Thoracic aorta (tissue), 2 donors: ENCODE measurements at places on chromosomes 2 and 18.

DNA sequence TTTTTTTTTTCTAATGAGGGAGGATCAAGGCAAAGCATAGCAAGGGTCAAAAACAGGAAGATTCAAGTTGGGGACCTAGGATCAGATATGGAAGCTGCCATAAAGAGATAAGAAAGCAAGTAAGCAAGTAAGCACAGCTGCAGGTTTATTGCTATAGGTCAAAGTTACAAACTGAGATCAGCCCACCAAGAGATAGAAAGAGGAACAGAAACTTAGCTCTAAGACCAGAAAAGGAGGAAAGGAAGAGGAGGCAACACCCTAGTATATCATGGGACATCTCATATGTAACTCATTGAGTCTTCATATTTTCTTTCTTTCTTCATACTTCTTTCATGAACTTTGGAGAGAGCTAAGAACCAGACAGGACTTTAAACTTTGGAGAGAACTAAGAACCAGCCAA, 295.9 kb upstream of the CRIM1 start:
- no peak for DNase-seq

DNA sequence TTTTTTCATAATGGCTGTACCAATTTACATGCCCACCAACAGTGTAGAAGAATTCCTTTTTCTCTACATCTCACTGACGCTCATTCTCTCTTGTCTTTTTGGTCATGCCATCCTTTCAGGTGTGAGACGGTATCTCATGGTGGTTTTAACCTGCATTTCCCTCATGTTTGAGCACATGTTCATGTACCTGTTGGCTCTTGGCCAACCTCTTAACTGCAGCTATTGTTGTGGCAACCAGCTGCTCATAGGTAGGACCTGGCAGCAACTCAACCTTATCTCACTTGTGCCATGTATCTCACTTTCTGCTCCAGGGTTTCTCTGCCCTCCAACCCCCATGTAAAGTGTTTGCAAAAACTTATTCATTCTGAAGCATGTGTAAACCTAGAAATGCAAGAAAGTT, 167.5 kb downstream of the UPP2 start:
- no peak for DNase-seq

GRCh38 chr2:10355471-10356438, 53.1 kb downstream of the HPCAL1 start:
- no peak for DNase-seq

GRCh38 chr18:41530970-41531369, 424.1 kb upstream of the PIK3C3 start:
- DNase-seq = no peak

DNA sequence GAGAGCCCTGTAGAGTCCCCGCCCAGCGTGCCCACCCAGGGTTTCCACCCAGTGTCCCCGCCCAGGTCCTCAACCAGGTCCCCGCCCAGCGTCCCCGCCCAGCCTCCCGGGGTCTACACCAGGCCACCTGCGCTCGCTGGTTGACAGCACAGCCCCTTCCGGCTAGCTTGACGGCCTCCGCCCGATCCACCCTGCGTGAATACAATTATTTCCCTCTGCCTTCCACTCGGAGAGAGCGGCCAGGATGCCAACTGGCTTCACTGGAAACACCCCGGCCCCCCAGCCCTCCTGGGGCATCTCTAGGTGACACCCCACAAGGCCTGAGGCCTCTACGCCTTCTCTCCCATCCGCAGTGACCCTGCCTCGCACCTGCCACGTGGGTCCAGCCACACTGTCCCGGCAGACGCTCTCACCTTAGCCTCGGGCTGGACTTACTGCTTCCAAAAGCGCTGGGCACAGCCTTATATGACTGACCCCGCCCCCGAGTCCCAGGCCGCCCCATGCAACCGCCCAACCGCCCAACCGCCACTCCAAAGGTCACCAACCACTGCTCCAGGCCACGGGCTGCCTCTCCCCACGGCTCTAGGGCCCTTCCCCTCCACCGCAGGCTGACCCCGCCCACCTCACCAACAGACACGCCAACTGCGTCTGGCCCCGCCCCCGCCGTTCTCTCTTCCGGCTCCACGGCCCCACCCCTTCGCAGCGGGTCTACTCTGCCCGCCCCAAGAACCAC, 188.1 kb downstream of the LAMA1 start:
- no peak for DNase-seq

GRCh38 chr2:170887496-170887895, 41.6 kb upstream of the GORASP2 start:
- DNase-seq = no peak

DNA sequence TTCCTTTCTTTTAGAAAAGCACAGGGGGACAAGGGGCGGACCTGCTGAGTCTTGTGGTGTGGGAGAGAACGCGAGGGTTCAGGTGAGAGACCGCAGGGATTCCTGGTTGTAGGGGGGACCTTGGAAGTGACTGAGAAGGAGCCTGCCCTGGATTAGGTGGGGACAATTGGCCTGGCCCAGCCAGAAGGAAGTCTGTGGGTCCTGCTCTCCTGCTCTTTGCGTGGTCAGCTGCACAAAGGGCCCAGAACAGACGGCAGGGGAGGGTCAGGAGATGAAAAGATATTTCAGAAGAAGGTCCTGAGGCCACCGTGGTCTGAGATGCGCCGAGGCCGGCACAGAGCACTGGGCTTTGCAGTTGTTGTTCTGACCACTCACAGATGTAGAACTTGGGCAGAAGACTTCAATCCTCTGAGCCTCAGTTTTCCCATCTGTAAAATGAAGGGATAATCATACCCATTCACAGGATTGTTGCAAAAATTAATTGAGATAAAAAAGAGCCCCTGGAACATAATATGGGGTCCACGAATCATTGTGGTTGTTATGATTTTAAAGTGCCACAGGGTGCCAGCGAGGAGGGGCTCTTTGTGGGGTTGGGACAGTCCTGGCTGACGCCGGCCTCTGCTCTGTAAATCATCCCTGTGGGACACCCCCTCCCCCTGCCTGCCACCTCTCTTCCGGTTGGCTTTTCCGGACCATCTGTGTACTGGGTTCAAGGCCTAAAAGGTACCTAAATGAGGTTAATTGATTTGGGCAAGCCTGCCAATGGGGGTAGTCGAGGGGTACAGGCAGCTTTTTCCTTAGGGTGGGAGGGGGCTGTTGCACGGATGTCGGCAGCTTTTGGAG, 1.8 kb downstream of the LPIN1 start:
- no peak for DNase-seq

GRCh38 chr18:58552896-58553295, 76.0 kb downstream of the ALPK2 start:
- no peak for DNase-seq

- no peak for DNase-seq
Measured at GRCh38 chr2:194686569-194686968, 970.5 kb upstream of the SLC39A10 start.

- DNase-seq = no peak
Measured at GRCh38 chr2:197052356-197052755, 125.8 kb upstream of the PGAP1 start.

GRCh38 chr2:199463708-199464605, 6.2 kb upstream of the SATB2 start:
- DNase-seq = no peak

DNA sequence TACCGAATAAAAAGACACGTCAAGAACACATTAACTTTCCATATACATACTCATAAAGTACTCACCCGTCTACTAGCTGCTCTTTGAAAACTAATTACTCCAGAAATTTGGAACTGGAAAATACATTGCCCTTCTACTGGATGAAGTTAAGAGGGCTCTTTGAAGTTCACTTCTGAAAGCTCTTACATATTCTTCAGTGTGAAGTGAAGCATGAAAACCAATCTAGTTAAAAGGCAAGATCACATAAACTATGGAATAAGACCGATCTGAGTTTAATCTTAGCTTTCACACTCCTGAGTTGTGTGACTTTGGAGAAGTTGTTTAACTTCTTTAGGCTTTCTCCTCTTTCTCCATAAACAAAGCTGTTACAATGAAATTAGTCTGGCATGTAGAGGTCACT, 38.5 kb downstream of the REV1 start:
- DNase-seq = no peak

GRCh38 chr2:100984892-100985307, 17.2 kb upstream of the RPL31 start:
- peak; percentile 23 for DNase-seq

GRCh38 chr2:195150819-195151218, 506.2 kb upstream of the SLC39A10 start:
- DNase-seq = no peak

GRCh38 chr2:20456636-20457426, 10.0 kb downstream of the RHOB start:
- DNase-seq = no peak

DNA sequence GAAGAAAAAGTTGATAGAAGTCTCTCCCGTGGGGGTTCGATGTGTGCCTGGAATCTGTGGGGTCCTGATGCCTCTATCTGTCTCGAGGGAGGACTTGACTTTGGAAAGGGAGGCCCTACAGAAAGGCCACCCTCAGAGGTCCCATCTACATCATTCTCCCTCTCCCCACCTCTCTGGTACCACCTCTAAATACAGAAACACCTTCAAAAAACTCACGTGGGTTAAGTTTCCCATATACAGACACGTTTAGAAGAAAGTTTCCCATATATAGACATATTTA, 5.3 kb upstream of the TMEM37 start:
- no peak for DNase-seq

DNA sequence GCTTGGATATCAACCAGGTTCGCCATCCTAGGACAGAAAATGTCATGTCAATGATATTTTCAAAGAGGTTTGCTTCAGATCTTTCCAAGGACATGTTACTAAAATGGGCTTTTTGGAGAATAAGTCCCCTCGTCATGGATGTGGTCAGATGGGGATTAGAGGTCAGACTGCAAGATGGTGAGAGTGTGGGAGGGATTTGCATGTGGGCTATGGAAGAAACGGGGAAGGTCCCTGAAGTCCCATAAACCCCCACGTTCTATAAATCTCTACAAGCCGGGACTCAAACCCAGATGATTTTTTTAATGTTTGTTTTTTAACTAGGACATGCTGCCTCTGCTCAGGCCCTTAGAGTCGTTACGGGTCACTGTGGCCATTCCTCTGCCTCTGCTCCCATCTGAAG, 37.7 kb upstream of the IGFBP5 start:
- no peak for DNase-seq

- DNase-seq = no peak
Measured at GRCh38 chr2:68743531-68743930, 8.9 kb downstream of the ARHGAP25 start.

DNA sequence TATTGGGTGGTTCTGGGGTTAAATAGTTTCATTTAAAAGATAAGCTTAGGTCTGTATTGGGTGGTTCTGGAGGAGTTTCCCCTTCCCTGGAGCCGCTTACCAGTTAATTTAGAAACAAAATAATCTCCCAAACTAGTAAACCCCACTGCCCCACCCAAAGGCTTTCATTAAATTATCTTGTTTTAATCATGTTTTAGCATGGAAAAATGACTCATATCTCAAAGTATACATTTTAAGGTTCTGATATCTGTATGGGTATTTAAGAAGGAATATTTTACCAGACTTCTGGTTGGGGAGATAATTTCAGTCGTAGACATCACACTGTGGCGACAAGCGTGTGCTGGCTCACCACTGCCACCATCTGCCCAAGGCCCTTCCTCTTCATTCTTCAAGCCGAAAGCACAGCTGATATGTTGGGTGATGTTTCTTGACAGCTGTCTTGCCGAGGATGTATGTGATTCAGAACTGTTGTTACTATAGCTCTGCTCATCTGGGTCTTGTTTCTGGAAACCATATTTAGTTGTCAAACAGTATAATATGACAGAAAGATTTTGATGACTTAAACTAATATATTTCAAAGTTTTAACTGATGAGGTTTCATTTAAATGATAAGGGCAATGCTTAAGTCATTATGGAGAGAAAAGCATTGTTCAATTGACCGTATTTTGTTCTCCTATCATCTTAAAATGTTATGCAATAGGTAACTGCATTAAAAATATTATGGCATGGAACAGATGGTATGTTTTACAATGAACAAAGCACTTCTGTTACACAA, 5.1 kb downstream of the FIGLA start:
- no peak for DNase-seq

DNA sequence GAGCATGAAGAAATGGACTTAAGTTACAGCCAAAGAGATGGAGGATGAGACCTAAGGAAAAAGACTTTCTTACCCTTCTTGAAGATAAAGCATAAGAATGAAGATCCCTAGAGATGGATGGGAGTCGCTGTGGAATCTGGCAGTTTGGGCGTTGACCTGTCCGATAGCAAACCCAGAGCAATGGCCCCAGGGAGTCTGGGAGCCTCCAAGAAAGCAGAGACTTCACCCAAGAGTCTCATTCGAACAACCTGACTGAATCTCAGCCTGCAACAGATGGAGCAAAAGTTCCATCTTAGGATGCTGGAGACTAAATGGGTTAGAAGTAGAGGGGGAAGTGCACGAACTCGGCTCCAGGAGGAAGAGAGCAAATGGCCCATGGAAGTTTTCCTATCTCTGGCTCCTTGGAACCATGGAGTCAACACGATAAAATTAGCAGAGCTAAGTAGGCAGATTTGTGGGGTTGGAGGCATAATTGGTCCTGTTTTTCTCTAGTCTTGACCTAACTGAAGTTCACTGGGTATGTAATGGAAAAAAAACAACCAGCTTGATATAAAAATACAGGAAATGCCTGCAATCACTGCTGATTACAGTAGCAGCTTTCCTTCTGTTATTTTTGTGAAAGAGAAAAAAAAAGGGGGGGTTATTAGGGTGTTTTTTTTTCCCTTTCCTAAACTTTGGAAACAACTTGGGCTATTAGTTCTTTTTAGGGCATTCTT, 178.4 kb upstream of the EPAS1 start:
- no peak for DNase-seq

DNA sequence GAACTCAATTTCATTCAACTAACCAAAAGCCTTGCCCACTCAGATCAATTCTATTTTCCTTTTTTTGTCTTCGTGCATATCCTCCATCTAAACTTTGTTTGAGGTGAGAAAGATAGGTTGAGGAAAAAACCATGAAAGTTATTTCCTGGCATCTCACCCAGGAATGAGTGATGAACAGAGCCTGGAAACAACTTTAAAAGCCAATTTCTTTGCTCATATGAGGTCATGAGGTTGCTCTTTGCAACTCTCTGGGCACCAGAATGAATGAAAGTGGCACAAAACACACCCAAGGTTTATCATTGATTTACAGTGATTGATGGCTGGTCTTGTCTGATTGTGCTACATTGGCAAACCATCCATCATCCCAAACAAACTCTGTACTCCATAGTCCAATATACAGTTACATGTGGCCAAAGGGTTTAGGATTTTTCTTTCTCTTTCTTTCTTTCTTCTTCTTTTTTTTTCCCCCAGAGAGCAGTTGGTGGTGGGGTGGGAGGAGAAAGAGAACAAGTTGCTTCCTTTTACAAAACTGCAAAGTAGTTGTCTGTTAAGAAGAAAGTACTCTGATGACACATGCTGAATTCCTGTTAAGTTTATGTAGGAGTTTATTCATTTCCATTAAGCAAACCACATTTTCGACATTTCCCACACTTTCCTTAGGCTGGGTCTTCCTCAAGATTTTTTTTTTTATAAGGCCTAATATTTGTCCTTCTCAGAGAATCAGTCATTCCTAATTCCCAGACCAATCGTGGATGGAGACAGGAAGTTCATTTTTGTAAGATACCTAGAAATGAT, 575.9 kb upstream of the ZEB2 start:
- DNase-seq = no peak
